ENCODE measurements at places on chromosomes 5 and 9.

DNA sequence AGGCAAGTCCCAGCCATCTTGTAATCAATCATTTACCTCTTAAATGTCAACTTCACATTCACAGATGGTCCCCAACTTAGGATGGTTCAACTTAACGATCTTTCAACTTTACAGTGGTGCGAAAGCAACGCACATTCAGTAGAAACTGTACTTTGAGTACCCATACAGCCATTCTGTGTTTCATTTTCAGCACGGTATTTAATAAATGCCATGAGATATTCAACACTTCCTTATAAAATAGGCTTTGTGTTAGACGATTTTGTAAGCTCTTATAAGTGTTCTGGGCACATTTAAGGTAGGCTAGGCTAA is 47.1 kb upstream of the ANGPTL2 start:
- no peak for DNase-seq

- DNase-seq, result no peak
These were observed 224.6 kb downstream of the GAS1 start for GRCh38 chr9:86722706-86723075.

GRCh38 chr5:143685246-143685815 is 126.6 kb upstream of the HMHB1 start:
- no peak for DNase-seq

DNA sequence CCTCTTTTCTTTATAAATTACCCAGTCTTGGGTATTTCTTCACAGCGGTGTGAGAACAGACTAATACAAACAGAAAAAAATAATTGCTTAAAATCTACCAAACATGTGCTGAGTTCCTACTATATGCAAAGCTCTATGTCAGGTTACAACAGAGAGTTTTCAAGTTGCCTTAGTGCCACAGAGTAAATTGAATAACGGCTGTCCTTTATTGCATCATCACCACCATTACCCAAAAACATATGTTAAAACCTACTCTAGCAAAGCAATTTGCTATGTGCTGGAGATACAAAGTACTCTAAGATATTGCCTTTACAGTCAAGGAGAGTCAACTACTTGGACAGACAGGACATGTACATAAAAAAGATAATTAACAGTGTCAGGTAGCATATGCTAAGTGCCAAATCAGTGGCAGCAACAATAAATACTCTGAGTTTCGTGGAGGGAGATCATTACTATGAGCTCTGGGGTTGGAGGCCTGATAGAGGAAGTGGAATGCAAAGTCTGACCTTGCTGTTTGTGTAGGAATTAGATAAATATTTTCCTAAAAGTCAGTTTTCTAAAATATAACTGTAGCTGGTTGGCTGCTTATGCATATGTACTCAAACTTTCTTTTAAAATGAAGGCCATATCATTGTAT is 1058.7 kb upstream of the WWC1 start:
- no peak for DNase-seq

GRCh38 chr9:81565144-81565543 is 124.2 kb downstream of the TLE1 start:
- no peak for DNase-seq

GRCh38 chr9:61673664-61674381 is 484.0 kb downstream of the SPATA31A7 start:
- peak; percentile 58 for DNase-seq

GRCh38 chr9:19665146-19665863 is 123.5 kb downstream of the SLC24A2 start:
- no peak for DNase-seq

DNA sequence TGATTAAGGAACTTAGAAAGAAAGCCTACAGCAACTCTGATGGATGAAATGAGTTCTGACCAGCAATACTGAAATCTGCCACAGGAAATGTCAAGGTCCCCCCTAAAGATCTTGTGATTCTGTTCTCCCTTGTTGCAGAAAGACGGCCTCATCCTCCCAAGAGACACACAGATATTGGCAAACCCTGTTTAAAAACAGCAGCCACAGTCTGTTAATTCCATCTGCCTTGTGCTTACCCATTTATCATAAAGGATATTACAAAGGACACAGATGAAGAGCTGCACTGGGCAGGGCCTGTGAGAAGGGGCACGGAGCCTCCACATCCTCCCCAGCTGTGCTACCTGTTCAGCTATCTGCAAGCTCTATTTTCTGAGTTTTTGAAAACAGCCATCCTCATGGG is 15.2 kb downstream of the RAPGEF1 start:
- DNase-seq, result no peak

DNA sequence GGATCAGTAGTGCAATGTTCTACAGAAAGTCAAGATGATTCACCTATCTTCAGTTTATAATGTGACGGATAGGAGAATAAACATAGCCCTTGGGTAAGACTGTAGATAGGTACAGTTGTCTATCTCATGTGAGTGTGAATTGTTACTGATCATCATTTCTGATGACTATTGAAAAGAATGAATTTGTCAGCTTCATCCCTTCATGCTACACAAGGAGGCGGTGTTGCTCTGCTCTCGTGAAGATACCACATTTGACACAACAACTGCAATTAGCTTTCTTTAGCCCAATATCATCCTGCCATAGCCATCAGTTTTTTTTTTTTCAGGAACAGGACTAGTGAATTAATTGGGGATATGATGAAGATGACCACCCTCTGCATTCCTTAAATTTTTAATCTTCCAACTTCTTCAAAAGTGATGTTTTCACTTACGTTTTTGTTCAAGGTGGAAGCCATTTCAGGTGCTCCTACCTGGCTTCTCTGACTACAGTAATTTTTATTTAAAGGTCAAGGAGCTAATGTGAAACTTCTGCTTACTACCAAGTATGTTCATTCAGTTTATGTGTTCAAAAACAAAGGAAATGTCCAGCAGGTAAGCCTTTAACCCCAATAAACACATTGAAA is 152.9 kb upstream of the MOCS2 start:
- DNase-seq, result no peak

DNA sequence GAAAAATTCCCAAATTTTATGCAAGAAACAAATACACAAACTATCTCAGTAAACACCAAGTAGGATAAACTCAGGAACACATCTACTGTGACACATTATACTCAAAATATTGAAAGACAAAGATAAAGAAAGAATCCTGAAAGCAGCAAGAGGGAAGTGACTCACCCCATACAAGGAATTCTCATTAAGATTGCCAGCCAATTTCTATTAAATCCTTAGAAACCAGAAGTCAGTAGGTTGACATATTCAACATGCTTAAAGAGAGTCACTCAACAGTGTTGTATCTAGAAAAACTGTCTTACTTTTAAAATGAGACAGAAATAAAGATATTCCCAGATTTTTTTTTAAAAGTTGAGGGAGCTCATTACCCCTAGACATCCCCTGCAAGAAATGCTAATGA is 15.5 kb downstream of the SPATA31E1 start:
- DNase-seq, result no peak

DNA sequence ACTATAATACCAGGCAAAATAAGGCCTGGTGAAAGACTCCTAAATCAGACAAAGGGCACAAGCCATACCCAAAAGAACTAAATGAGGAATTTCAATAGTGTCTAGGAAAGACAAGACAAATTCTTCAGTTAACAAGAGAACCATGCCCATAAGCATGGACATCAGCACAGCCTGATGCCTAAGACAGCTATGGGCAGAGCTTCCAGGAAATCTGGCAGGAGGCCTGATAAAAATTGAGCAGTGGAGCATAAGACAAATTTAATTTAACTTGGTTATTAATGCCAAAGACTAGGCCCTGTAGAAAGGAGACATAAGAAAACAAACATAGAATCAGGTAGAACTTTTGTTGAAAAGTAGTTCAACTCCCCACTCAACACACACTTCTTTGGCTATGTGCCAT is 17.3 kb downstream of the KLHL3 start:
- no peak for DNase-seq

GRCh38 chr9:129694243-129694646 is 28.8 kb downstream of the PRRX2 start:
- peak; percentile 58 for DNase-seq

DNA sequence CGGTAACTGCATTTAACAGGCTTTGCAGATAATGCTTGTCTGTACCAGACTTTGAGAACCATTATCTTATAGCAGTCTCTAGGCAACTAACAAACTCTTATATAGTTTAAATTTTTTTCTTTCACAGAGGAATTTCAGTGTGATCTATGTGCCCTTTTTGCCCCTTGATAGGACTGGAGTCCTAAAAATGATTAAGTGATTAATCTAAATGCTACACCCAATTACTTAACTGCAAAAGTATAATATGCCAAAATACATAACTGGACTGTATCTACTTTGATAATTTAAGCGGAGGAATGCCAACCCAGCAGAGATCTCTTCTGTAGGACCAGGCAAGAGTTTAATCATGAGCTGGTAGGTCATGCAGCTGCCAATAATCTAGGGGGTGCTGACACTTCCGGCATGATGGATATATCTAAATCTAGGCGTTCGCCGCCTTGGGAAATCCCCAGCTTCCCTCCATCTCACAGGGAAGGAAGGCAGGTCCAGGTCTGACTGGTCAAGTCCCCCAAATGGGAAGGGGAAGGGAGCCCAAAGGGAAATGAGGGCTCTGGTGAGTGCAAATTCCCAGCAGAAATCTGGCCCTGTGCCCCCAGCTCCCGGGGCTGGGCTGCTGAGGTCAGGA is 205.6 kb downstream of the GAPVD1 start:
- no peak for DNase-seq

GRCh38 chr5:92328584-92329259 is 945.6 kb upstream of the ARRDC3 start:
- no peak for DNase-seq

- peak; percentile 72 for DNase-seq
These were observed 30.9 kb downstream of the GALNT10 start for GRCh38 chr5:154221371-154221896.

DNA sequence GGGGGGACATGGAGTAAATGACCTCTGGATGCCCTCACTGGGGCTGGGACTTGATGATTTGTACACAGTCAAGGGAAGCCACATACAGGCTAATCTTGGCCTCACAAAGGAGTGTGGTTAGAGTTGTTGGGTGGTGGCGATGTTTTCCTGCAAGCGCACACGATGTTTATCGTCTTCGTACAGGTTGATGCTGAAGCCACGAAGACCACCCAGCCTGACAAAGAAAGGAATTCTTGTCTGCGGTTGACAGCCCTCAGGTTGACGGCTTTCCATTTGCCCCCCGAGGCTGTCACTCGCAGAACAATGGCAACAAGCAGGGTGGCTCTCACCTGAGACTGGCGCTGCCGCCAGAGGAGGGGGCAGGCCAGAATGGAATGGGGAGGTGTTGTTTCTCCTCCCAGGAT is 14.1 kb upstream of the XPA start:
- no peak for DNase-seq

- no peak for DNase-seq
These were observed 4.2 kb upstream of the ZNF346 start for GRCh38 chr5:177018341-177018740.

DNA sequence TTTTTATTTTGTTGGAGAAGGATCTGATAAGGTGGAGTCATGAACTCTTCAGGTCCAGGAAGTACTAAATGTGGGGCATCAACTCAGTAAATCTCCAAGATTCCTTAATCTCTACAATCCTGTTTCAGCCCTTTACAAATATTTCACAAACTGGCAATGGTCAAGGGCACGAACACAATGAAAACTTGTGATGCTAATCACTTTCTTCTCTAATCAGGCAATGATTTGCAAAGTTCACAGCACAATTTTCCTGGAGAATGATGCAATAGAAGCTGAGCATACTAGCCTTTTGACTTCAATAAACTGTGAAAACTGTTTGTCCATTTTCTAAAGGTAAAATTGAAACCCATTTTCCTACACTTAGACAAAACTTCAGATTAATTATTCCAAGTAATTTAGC is 16.9 kb downstream of the GDF9 start:
- DNase-seq, result no peak

- DNase-seq, result no peak
These were observed 655.2 kb downstream of the ANXA1 start for GRCh38 chr9:73806876-73807275.

DNA sequence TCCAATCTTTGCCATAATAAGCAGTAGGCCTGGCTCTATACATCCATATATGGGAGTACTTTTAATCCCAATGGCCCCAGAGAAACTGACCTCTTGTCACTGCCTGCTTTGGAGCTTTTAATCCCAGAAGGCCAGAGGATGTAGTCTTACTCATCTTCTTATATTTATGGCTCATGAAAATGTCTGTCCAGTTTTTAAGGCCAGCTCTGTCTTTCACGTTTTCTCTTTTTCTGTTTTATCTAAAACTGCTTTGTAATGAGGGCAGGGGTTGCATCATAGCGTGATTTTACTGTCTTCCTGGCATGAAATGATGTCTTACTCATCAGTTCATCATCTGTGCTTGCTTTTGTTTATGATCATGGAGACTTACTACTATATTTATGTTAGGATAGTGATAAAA is 1094.9 kb downstream of the MAT2B start:
- DNase-seq, result no peak

- peak; percentile 70 for DNase-seq
These were observed 164.8 kb downstream of the HSD17B3 start for GRCh38 chr9:96136992-96137670.

DNA sequence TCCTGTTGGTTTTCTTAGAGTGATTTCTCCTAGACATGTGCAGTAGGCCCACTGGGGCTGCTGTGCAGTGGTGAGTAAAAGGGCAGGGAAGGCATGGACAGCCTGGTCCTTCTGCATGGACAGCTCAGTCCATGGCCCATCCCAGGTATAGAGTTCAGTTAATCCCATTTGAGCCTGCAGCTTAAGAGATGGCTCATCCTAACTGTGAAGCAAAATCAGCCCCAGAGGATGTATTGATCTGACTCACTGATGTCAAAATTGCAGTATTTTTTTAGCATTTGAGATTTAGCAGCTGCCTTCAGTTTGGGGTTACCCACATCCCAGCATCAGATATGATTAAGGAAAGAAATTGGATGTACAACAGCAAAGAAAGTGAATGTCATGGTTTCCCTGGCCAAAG is 93.4 kb downstream of the PDE6A start:
- DNase-seq, result no peak

- DNase-seq, result no peak
These were observed 48.4 kb downstream of the COX7C start for GRCh38 chr5:86665984-86666760.

GRCh38 chr5:181133610-181134231 is 2.8 kb upstream of the OR2V1 start:
- peak; percentile 76 for DNase-seq

- no peak for DNase-seq
These were observed at the start of gene NR2F1 for GRCh38 chr5:93582677-93583438. NR2F1 (plus strand) TSS chr5:93583222; CDS start chr5:93585024, 1,802 bp downstream.

DNA sequence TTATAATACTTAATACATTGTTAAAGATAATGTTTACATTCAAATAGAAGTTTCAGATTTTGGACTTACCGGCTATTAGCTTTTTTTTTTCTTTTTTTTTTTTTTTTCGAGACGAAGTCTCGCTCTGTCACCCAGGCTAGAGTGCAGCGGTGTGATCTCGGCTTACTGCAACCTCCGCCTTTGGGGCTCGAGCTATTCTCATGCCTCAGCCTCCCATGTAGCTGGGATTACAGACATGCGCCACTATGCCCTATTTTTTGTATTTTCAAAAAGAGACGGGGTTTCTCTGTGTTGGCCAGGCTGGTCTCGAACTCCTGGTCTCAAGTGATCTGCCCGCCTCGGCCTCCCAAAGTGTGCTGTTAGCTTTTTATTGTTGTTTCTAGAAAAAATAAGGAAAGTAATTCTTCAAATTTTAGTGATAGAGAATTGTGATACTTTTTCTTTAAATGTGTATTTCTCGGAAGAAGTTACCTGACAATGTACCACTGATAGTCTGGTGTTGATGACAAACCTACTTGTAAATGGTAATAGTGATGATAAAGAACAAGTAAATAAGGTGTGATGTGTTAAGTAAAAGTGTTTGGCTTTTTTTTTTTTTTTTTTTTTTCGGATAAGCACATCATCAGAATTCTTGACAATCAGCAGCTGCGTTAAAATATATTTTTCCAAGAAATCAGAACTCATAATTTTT is 2.7 kb downstream of the CDC42SE2 start:
- no peak for DNase-seq

All from tibial artery (tissue), 4 donors.